Neural crest cell (in vitro differentiated cells): ENCODE measurements at places on chromosomes 1 and 21. TPM values are rescaled to one million over a fixed set of nuclear protein-coding genes. Genes with fewer than 3 reads are reported as not detected.

Gene USP16
- 29.5 and 31.7 TPM in 2 replicates for total RNA-seq

Gene C1QTNF12
- 0.66 and 0.79 TPM in 2 replicates for total RNA-seq

Gene C4BPB
- total RNA-seq: not detected in 2 replicates

Gene LAMC2
- total RNA-seq: not detected in 2 replicates
